Stimulated activated naive B cell treated with anti-CD40 and anti-IgM and Interleukin-4, amounts not matched to agents 10 μg/mL and 1 μg/mL and 100 μg/mL, for 72 hours (primary cell): ENCODE measurements at places on chromosomes 5 and 9.

- DNase-seq: peak; percentile 34
These were observed at the start of gene HSDL2 for GRCh38 chr9:112380102-112380824. Gene HSDL2, plus strand, starts transcription at chr9:112380108. Its CDS starts 56 bp downstream, at chr9:112380164.

GRCh38 chr9:34430843-34431437 is 27.4 kb downstream of the FAM219A start:
- no peak for DNase-seq

GRCh38 chr5:14414656-14415023 is 167.0 kb upstream of the OTULINL start:
- DNase-seq: no peak

- no peak for DNase-seq
These were observed 3.2 kb downstream of the ZNF366 start for GRCh38 chr5:72503888-72504491.

DNA sequence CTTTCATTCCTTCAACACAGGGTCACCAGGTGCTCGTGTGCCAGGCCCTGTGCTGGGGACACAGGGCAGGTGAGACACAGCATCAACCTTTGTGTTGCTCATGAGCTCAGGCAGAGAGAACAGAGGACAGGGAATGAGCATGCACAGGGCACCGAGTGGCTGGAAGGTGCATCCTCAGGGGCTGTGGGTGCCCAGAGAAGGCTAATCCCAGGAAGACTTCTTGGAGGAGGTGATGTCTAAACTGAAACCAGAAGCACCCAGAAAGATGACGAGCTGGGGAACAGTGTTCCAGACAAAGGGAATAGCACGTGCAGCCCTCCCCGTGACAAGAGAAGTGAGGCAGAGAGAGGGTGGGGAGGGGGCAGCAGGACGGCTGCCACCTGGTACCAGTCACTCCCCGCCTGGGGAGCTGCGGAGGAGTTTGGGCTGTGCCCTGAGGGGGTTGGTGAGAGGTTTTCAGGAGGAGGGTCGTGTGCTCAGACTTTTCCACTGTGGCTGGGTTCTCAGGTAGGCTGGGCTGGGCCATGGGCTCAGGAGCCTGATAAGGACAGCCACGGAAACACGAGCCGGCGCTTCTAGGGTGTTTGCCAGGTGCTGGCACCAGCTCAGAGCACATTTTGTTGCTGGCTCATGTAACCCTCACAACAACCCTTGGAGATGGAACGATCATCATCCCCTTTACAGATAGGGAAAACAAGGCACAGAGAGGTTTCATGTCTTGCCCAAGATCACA is 46.0 kb downstream of the HMCN2 start:
- no peak for DNase-seq

- DNase-seq: no peak
These were observed 5.6 kb downstream of the KLHL3 start for GRCh38 chr5:137730336-137730735.

DNA sequence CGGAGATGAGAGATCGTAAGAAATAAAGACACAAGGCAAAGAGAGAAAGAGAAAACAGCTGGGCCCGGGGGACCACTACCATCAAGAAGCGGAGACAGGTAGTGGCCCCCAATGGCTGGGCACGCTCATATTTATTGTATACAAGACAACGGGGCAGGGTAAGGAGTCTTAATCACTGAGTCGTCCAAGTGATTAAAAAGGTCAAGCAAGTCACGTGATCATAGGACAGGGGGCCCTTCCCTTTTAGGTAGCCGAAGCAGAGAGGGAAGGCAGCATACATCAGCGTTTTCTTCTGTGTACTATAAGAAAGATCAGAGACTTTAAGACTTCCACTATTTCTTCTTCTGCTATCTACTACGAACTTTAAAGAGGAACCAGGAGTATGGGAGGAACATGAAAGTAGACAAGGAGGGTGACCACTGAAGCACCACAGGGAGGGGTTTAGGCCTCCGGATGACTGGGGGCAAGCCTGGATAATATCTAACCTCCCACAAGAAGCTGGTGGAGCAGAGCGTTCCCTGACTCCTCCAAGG is 24.6 kb upstream of the QSOX2 start:
- DNase-seq: no peak

DNA sequence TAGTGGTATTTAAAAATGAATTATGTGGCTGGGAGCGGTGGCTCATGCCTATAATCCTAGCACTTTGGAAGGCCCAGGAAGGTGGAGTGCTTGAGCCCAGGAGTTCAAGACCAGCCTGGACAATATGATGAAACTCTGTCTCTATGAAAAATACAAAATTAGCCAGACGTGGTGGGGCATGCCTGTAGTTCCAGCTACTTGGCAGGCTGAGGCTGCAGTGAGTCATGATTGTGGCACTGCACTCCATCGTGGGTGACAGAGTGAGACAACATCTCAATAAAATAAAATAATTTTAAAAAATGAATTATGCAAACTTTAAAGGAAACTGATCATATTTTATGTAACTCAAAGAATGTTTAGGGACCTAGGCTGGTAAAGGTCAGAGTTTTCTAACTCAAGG is 310.8 kb upstream of the DMRT1 start:
- DNase-seq: no peak
